Glomerular endothelial cell (primary cell): ENCODE measurements at places on chromosomes 11 and 22.

DNA sequence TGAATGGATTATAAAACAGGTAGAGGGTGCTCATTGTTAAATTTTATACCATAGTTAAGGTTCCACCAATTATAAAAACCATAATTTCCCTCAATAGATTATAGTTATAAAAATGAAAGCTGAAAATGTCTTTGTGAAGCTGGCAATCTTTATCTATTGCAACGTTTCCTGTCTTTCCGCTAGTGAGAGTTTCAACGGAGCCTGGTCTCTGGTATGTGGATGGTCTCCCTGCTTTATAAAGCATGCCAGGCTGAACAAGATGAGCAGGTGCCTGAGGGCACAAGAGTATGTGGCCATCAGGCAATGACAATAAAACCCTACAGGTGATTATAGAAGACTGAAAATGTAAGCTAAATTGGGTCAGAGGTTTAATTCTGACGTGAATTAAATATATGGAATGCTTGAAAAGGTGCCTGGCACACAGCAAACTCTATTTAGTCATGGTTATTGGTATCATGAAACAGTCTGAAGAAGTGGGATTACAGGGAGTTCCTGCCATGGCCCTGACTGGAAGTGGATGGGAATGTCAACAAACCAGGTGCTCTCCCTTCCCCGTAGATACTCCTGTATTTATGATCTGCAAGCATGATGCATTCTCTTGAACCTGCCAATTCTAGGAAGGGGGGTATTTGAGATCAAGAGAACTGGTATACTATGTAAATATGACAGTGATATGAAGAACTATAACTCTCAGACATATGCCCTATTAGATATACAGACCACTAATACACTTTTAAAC, 115.7 kb downstream of the ENTHD1 start:
- DNase-seq = no peak

DNA sequence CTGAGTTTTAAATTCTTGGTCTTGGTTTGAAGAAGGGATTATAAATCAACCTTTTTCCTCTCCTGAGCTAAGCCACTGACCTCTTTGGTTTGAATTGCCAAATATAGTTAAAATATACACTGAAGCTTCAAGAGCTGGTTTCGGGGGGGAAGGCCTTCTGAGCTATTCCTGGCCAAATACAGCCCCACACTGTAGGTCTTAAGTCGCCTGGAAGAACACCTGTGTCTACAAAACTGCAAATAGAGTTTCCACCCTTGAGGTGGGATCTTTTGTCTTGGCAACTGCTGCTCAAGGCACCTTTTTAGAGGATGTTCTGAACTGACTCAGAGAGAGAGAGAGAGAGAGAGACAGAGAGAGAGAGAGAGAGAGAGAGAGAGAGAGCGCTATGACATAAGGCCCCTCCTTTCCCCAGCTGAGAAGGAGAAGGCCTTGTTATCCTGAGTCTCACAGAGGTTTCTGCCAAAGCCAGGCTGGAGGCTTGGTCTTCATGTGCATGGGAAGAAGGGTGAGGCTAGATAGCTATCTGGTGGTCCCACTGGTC, 5.5 kb downstream of the ADM start:
- no peak for DNase-seq

- no peak for DNase-seq
These were observed 52.9 kb downstream of the PANX1 start for GRCh38 chr11:94181526-94181925.

DNA sequence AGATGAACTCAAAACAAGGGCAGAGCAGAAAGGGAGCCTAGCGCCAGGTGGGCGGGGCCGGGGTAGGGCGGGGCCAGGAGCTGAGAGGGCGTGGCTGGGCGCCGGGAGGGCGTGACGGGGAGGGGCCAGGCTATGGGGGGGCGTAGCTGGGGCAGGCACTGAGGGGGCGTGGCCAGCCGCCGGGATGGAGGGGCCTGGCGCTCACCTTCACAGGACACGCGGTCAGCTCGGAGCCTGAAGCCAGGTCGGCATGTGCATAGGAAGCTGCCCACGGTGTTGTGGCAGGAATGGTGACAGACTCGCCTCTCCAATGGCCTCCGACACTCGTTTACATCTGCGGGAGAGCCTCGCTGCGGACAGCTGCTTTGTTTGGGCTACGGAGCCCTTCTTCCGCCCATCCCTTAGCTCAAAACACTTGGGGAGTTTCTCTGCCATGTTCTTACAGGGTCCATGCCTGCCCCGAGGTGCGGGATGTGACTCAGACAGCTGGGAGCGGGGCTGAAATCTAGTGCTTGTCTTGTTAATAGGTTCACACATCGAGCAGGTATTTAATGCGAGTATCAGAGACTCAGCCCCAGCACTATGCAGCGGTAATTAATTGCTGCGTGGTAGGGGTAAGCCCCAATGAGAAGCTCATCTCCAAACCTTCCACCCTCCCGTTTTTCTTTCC, 13.4 kb downstream of the VWCE start:
- DNase-seq = no peak

GRCh38 chr22:38051900-38052862, 5.0 kb upstream of the PICK1 start:
- no peak for DNase-seq

DNA sequence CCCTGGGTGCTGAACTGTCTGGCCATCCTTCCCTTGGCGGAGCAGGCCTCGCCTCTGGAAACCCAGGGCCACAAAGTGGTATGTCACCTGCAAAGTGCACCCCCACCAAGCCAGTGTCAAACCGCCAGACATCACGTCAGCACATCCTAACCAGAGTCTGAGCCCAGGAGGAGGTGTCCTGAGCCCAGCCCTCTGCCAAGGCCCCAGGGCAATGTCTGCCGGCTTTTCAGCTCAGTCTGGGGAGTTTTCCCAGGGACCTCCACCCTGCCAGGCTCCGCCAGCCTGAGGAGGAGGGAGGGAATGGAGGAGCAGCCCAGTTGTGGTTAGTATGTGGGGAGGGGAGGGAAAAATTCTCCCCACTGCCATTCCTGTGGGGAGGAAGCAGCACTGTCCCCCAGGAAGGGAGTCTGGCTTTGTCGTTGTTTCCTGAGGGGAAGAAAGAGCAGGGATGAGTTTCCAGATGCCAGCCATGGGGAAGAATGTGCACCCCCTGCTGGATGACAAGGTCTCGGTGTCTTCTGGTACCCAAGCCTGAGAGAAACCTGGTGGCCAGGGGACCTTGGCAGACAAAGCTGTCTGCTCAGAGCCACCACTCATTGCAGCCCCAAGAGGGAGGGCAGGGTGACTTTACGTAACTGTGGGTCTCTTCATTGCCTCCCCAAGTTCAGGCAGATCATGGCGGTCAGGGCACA, 81.4 kb upstream of the CD82 start:
- DNase-seq = no peak

DNA sequence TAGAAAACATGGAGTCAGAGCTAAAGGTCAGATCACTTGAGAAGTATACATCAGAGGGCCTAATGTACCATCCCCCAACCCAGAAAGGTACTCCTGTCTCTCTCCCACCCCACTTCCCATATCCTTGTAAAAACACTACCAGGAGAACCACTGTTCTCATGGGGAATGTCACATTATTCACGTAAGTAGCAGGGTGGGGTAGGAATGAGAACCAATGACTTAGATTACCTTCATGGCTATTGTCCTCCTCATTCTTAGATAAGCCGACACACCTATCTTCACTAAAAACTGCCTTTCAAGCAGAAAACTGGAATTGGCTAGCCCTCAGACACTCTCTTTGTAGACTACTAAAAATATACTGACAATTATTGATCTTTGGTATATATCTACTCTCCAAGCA, 63.6 kb downstream of the CEP57 start:
- DNase-seq = no peak

DNA sequence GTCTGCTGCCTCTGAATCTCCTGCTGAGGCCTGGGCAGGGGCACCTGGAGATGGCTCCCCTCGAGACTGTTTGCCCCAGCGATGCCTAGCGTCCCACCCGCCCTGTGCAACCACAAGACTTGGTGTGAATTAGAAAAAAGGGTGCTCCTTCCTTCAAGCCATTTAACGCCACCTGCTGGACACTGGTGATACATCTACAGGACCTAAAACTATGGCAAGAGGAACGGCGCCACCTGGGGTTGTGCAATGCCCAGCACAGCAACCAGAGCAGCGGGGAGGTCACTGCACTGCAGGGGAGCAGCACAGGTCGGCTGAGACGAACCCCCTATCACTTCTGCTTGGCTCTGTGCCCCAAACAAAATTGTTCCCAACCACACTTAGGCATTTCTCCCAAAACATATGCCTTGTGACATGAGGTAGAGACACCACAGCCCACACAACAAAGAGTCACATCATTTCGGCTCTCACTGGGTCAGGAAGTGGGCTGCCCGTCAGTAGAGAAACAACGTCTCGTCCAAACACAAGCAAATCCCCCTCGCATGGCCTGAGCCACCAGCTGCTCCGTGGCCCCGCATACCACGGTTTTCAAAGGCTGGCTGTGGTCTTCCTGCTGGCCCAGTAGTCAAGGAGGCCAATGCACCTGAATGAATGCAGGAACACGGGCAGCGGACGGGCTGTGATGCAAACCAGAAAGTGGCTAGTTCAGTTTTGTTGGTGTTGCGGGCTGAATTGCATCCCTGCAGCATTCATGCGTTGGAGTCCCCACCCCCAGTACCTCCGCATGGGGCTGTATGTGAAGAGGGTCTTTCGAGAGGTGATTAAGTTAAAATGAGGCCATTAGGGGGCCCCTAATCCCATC, 171.9 kb downstream of the SHANK2 start:
- no peak for DNase-seq

- DNase-seq = no peak
These were observed 10.6 kb upstream of the SPI1 start for GRCh38 chr11:47388697-47389576.

- no peak for DNase-seq
These were observed 335.3 kb downstream of the FAM181B start for GRCh38 chr11:82398300-82398815.

DNA sequence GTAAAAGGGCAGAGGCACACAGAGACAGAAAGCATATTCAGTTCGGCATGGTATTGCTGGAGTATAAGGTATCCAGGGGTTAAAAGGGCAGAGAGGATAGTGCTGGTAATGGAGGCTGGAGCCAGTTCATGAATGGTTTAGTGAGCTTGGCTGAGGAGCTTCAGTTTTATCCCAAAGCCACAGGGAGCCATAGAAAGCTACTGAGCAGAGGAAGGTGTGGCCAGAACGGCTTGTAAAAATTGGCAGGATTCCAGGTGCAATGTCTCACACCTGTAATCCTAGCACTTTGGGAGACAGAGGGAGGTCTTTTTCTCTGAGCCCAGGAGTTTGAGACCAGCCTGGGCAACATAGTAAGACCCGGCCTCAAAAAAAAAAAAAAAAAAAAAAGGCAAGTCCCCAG, 186.1 kb downstream of the MYO18B start:
- DNase-seq = no peak

DNA sequence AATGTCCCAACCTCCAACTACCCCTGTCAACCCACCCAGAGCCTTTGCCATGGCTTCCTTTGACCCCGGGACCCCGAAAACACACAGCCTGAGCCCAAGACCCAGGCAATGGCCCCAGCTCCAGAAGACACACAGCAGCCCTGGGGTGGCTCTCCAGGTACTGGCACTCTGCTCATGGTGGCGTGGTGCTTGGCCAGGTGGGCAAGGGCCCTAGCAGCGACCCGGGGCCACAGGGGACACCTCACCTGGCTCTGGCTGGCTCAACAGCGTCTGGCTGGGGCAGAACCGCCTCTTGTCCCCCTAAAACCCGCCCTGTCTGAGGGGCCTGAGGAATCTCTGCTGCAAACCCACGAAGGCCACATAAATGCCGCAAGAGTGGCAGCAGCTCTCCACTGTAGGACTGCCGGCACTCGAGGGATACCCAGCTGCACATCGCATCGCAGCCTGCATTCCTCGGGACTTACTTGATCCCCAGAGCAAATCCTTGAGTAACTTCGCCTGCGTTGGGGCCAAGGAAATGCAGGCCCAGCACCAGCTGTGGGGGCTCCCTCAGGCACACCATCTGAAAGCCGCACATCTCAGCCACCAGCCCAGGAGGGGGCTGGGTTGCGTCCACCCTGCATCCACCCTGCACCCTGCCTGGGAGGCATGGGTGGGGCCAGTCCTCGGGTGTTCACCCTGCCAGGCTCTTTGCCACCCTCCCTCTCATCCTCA, 23.1 kb upstream of the GNB1L start:
- DNase-seq = no peak

GRCh38 chr11:47241841-47242301, 6.7 kb downstream of the ACP2 start:
- DNase-seq = no peak

GRCh38 chr11:94595076-94595475, 27.9 kb downstream of the PIWIL4 start:
- DNase-seq = no peak

DNA sequence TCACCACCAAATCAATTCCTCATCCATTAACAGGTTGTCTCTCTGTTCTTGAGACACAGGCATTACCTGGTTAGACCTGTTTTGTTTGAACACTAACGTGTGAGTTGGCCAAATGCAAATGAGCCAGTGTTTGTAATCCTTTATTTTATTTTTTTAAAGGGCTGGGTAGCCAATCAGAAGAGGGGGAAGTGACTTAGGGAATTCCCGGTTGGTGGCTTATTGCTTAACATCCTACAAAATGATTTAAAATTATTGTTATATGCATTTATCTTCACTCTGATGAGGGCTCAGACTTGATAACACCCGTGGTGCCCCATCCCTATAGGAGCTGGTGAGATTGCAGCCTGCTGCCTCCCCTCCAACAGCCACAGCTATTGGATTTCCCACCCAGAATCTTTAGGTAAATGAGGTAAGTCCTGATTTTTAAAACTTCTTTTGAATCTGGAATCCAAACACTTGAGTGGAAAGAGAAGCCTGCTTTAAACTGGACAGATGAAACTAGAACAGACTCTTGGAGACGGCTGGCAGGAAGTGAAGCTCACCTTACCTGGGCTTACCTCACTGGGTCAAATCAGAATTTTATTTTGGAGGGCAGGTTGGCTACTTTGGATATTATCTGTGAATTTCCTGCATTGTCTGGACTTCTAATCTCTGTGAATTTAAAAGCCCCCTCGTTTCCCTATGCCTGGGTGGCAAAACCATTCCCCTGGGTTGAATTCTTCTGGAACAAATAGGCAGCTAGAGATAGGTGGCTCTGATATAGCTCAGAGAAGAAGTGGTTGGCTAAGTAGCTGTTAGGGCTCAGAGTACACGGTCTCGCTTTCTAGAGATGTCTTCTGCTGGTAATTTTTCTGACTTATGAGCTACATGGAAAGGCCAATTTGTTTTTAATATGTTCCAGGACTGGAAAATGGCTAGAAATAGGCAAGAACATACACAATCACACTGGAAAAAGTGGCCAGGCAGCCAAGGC, at the start of gene EHF:
EHF (plus strand) TSS at position 274 of the 973 bp plus-strand sequence. CDS start 21,538 bp downstream, outside the sequence.
- DNase-seq = no peak

DNA sequence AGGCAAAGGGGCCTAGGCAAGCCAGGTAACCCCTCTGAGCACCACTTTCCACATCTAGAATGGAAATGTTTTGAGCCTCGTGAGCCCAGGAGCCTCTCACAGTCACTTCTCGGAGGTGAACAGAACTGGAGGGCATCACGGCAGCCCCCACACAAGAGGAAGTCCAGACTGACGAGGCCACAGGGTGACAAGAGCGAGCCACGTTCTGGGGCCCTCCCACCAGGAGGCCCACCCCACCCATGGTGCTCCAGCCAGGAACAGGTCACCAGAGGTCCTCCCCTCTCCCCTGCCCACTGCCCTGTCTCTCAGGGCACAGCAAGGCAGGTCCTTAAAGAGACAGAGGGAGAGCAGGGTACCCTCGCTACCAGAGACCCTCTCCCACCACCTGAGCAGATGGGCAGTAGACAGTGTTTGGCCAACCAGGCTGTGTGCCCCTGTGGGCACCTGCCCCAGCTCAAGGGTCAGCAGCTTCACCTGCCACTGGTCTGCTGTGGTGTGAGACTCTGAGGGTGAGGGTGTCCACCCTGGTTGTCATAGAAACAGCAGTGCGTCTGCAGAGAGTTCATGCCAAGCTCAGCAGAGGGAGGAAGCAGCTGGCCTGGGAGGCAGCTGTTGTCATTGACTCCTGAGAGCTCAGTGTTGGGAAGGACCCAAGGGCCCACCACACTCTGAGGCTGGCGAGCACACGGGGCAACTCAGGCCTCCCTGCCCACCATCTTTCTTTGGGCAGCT, 31.4 kb downstream of the RSPH14 start:
- DNase-seq = no peak
